ENCODE measurements at places on chromosomes 11 and 22.

GRCh38 chr22:27253108-27253902 lies 548.3 kb downstream of the MN1 start:
- DNase-seq, result no peak

- no peak for DNase-seq
Observed at GRCh38 chr11:6618117-6619003, 862 bp downstream of the TPP1 start.

DNA sequence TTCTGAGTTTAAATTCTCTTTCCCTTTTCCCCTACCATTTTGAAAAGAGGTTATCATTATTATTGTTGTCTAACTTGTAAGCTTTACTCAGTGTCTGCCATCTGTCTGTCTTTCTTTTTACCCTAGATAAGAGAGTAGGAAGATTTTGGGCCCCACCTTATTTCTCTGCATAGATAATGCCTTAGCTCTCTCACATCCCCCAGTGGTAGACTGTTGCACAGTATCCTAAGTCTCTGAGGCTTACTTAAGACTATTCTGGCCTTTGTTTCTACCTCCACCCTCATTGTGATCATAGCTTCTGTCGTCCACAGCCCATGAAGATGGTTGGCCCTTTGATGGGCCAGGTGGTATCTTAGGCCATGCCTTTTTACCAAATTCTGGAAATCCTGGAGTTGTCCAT lies 3.6 kb upstream of the OR51L1 start:
- DNase-seq, result no peak

DNA sequence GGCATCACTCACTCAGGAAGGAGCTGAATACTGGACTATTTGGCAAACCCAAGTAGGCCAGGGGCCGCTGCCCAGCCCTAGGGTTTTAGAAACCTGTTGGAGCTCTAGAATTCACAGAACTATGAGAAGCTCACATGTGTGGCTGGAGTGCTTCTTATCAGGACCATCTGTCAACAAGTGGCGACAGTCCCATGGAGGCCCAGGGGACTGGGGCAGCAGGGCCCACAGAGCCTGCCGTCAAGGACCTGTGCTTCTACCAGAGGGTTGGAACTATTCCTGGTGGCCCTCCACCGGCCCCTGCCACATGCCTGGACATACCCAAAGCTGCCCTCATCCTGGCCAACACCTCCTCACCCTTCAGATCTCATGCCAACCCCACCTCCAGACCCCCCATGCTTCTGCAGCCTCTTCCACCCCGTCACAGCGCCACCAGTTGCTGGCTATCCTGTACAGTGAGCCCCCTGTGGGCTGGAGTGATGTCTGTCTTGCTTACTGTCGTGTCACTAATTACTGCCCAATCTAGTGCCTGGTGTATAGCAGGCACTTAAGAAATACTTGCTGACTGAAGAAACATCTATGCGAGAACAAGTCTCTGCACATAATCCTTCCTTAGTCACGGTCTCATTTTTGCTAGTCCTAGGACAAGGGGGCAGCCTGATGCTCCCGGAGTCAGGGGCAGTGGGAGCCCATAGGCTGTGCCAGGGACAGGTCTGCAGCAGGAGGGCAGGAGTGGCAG lies 27.2 kb upstream of the RASL10A start:
- DNase-seq, result no peak

- peak; percentile 37 for DNase-seq
Observed at GRCh38 chr22:41009222-41009948, 58.2 kb downstream of the RBX1 start.

- DNase-seq, result no peak
Observed at GRCh38 chr11:47071341-47071740, 105.3 kb downstream of the ARFGAP2 start.

DNA sequence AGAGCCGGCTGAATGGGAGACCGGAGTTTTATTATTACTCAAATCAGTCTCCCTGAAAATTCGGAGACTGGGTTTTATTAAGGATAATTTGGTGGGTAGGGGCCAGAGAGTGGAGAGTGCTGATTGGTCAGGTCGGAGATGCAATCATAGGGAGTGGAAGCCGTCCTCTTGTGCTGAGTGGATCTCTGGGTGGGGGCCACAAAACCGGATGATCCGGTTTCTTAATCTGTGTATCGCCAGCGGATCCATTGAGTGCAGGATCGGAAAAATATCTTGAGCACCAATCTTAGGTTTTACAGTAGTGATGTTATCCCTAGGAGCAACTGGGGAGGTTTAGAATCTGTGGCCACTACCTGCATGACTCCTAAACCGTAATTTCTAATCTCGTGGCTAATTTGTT lies 886 bp upstream of the NIPSNAP1 start:
- no peak for DNase-seq

DNA sequence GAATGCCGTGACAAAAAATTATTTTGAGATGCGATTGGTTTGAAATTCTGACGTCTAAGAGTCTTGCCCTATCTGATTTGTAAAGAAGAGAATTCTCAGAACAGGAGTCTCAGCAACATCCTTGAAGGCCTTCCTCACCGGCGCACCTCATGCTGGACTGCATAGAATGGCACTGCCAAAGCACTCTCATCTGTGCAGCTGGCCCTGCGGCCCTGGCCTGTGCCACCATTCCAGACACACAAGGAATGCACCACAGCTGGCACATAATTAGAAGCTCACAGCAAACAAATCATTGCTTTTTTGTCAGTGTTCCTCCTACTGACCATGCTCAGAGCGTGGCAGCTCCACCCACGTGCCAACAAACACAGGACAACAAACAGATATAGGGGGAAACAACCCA lies 166.0 kb downstream of the KIRREL3 start:
- no peak for DNase-seq

- DNase-seq, result no peak
Observed at GRCh38 chr11:61119571-61119970, 17.3 kb downstream of the CD5 start.

DNA sequence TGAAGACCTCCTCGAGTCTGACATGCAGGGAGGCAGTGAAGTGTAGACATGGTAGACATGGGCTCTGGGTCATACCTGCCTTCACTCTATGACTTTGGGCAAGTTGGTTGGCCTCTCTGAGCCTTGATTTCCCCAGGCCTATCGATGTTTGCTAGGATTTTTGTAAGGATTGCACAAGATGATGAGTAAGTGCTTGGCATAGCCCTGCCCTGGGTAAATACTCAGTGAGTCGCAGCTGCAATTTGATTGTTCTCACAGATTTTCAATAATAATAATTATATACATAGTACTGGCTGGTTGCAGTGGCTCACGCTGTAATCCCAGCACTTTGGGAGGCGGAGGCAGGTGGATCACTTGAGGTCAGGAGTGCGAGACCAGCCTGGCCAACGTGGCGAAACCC lies 18.1 kb downstream of the MCM5 start:
- DNase-seq, result no peak

- DNase-seq, result no peak
Observed at GRCh38 chr11:126059238-126059781, 3.4 kb downstream of the CDON start.

GRCh38 chr11:110355011-110355744 lies 58.8 kb upstream of the RDX start:
- no peak for DNase-seq

GRCh38 chr11:72493426-72494108 lies 59.2 kb upstream of the CLPB start:
- DNase-seq, result no peak

DNA sequence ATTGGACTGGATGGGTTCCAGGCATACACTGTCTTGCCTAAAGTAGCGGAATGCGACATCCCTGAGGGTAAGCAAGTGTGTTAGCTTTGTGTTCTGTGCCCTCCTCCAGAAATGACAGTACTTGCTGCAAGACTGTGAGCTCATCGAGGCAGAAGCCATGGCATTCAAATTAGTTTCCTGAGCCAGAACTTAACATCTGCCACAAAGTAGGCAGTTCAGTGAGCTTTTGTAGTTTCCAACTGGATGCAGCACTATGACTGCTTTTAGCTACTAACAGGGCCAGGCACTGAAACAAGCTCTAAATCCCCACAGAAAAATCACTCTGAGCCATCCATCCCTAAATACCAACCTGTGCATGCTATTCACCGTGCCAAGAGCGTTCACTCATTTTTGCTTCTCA lies 1.2 kb upstream of the FAR1 start:
- no peak for DNase-seq

DNA sequence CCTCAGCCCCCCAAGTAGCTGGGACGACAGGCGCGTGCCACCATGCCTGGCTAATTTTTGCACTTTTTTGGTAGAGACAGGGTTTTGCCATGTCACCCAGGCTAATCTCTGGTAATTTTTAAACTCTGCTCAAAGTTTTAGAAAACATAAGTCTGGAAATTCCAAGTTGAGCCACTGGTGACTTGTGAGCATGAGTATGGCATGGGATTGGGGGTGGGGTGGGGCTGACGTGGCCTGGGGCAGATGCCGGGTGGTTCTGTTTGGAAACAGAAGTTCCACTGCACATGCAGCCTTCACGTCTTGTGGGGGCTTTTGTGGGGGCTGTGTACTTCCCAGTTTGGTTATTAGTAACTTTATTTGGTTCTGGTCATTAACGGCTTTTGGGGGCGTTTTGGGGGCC lies 67.3 kb downstream of the PTPRJ start:
- DNase-seq, result no peak

DNA sequence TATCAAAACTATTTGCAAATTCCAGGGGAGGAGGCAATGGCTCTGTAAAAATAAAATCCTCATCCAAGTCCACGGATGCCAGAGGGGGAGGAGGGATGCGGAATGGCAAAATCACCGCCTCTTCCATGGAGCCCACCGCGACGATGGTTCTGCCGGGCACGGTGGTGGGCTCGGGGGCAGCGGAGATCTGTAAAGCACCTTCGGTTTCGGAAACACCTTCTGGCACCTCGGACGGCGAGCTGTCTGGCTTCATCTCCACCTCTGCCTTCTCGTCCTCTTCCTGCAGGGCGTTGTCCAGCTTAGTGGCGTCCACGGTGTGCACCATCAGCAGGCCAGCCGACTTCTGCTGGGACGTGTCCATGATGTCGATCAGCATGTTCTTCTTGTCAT lies 87.7 kb downstream of the CTTN start:
- DNase-seq, result no peak

DNA sequence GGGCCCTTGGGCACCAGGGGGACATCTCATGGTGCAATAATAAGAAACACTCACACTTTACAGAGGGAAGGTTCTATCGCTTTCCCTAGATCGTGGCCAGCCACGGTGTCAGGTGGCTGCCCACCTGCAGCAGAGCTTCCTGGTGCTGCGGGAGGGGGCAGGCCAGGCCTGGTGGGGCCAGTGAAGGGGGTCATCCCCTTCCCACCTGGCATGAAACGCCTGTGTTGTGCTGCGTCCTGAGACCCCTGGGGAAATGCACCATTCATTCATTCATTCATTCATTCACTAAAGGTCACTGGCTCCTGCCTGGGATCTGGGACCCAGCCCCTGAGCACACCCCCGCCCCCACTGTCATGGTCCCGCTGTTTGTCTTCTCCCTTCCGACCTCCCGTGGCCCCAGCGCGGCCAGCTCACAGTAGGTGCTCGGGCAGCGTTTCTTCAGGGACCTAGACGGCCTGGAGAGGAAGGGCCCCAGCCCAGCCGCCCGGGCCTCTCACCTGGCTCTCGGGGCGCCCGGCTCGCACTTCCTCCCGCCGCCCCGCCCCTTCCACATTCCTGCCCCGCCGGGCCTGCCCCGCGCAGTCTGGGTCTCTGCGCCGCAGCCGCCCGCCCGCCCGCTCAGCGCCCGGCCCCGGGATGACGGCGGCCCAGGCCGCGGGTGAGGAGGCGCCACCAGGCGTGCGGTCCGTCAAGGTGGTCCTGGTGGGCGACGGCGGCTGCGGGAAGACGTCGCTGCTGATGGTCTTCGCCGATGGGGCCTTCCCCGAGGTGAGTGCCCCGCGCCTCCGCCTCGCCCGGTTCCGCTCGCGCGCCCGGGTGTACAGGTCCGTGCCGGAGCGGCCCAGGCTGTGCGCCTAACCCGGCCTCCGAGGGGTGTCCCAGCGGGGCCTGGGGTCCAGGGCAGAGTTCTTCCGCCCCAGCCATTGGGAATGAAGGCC lies at the start of gene RHOD:
Gene RHOD, plus strand, starts transcription at position 581 of the 938 bp plus-strand sequence. Its CDS starts 56 bp downstream, at position 637.
- no peak for DNase-seq

- no peak for DNase-seq
Observed at GRCh38 chr22:49752598-49753091, 75.0 kb downstream of the BRD1 start.

DNA sequence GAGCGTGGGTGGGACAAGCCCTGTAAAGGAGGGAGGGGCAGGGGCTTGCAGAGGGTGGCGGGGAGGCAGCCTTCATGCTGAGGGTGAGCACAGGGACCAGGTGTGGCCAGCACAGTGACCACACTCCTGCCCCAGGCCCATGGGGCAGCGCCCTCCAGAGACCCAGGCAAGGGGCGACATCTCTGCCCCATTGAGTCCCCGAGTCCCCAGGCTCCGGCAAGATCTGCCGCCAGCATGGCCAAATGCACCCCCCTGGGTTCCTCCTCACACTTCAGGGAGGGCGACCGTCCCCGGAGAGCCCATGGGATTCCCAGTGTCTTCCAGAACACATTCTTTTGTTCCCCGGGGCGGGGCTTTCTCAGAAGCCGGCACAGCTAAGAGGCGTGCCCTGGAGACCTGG lies 362.5 kb downstream of the TBC1D22A start:
- no peak for DNase-seq

DNA sequence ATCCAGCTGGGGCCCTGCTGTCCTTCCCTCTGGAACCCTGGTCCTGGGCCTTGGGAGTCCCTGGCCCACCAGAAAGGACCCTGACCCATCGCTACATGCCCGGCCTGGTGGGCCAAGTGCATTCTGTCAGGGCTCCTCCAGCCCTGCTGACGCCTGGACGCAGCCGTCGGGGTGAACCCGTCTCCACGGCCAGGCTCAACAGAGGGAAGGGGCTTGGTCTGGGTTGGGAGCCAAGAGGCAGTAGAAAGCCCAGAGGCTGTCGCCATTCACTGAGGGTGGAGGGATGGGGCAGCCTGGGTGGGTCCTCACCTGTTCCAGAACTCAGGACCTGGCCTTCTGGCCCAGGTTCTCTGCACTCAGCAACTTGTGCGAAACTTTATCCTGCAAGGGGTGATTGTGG lies 39.0 kb downstream of the TOLLIP start:
- no peak for DNase-seq

GRCh38 chr22:29203488-29204454 lies 1.9 kb upstream of the EMID1 start:
- no peak for DNase-seq

GRCh38 chr11:126790550-126791081 lies 210.0 kb downstream of the KIRREL3 start:
- DNase-seq, result peak; percentile 27

- no peak for DNase-seq
Observed at GRCh38 chr11:88435415-88435814, 97.9 kb upstream of the CTSC start.

DNA sequence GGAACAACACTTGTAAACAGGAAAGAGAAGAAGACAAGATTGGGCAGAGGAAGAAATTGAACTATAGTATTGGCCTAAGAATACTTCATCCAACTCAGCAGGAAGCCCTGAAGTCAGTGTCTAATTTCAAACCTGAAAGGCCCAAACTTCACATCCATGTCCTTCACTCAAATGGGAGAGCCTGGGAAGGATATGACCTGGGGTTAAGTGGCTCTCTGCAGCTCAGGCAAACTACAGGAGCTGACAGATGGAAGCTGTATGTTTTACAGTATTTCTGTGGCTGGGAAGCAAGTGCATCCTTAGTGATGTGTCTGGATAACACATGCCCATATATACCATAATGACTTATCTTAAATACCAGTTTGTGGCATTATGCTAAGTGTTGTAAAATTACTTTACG lies 196.2 kb downstream of the SOX6 start:
- no peak for DNase-seq

Measured in T1000 (cell line).